GM12878 (cell line): ENCODE measurements at places on chromosomes 12 and 14.
A peak's percentile ranks its signal among the peaks of the same experiment; 100 is the strongest.

- no peak for DNase-seq
Measured at GRCh38 chr12:131399000-131399399, 311.9 kb upstream of the SFSWAP start.

DNA sequence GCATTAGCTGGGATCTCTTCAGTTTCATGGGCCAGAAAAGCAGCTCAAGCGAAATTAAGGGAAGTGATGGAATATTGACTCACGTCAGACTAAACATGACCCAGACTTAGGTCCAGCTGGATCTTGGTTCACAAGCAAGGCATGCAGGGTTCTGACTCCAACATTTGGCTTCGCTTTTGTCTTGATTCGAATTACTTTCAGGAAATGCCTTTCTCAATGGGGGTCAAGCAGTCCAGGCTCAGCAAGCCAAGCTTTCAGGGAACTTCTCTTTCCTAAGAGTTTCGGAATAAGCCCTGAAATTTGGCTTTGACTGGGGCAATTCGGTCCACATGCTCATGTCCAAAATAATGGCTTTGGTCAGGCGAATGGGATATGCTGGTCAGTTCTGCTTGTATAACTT is 678.7 kb upstream of the TMEM132C start:
- no peak for DNase-seq

- DNase-seq: no peak
Measured at GRCh38 chr12:91230841-91231240, 48.2 kb upstream of the DCN start.

- DNase-seq: peak; percentile 28
Measured at GRCh38 chr14:53217316-53217994, 64.3 kb upstream of the DDHD1 start.

DNA sequence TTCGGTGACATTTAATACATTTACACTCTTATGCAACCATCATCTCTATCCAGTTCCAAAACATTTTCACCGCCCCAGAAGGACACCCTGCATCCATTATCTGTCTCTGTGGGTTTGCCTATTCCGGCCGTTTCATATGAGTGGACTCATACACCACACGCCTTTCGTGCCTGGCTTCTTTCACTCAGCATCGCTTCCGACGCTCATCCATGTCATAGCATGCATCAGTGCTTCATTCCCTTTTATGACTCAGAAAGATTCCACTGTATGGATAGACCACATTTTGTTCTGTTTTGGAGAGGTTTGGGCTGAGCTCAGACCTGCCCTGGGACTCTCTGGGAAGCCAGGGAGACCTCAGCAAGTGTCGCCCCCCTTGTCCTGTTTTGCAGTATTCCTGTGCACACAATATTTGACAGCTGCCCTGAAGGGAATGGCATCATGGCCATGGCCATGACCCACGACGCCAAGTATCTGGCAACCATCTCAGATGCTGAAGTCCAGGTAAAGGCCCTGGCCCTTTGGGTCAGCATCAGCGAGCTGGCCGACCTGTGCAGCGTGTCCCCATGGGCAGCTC is 23.8 kb downstream of the CFAP251 start:
- no peak for DNase-seq

- DNase-seq: no peak
Measured at GRCh38 chr14:58584383-58584782, 53.4 kb upstream of the DACT1 start.

- no peak for DNase-seq
Measured at GRCh38 chr14:104555430-104556255, 23.9 kb upstream of the C14orf180 start.

DNA sequence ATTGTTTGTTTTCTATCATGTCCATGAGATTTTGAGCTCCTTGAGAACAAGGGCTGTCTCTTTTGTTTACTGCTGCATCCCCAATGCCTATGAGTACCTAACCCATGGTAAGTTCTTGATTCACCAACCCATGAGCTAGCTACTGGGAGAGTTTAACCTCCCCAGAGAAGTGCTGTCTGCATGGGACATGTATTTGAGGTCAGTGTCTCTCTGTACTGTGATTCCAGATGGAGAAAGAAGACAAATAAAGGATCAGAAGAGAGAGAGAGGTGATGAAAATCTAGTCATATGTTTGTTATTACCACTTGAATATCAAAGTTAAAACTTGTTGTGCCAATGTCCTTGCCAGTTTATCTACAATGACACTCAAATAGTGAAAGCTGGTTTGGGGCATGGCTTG is 421.8 kb downstream of the BCAT1 start:
- no peak for DNase-seq

DNA sequence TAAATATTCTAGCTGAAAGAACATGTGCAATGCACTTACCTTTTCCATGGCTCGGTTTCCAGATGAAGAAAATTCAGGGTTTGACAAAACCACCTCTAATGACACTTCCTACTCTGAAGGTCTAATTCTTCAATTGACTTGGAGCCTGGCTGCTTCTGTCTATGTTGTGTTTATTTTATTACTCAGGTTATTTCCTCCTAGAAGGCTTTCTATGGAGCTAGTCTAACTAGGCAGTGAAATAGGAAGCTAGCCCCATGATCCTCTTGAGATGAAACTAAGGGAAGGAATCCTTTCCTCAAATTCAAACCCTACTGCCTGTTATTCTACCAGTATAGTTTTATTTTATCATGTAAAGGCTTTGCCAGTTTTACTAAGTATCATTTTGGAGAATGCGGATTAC is 20.9 kb upstream of the IFNG-AS1 start:
- no peak for DNase-seq

DNA sequence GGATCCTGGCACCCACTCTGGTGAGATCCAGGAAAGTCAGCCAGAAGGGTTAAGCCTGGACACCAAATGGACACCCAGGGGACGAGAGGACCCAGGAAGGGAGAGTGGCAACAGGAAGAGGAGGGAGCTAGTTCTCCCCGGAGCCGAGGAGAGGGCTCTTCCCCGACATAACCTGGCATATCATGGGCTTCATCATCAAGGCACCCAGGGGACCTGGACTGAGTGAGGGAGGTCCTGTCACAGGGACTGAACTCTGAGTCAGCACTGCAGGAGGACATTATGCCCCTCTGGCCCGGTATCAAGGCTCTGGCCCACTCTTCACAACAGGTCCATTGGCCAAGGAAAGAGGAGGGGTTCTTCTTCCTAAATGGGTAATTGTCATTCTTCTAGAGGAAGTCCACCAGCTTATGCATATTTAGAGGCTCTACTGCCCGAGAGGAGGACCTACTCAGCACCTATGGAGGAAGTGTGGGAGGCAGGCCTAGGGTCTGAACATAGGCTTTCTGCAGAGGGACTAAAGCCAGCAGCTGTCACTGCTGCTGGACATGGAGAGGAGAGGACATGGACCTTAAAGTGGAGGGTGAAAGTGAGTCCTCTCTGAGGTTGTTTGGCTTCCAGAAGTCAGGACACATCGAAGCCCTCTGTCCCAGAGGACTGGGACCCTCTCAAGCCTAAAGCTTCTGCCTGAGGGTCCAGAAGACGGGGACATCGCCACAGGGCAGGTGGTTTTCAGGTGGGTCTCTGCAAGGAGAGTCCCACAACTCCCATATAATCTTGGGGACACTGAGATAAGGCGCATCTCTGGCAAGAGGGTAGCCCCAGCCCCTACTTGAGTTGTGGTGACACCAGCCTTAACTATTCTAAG is 18.6 kb downstream of the ISCA2 start:
- DNase-seq: no peak

DNA sequence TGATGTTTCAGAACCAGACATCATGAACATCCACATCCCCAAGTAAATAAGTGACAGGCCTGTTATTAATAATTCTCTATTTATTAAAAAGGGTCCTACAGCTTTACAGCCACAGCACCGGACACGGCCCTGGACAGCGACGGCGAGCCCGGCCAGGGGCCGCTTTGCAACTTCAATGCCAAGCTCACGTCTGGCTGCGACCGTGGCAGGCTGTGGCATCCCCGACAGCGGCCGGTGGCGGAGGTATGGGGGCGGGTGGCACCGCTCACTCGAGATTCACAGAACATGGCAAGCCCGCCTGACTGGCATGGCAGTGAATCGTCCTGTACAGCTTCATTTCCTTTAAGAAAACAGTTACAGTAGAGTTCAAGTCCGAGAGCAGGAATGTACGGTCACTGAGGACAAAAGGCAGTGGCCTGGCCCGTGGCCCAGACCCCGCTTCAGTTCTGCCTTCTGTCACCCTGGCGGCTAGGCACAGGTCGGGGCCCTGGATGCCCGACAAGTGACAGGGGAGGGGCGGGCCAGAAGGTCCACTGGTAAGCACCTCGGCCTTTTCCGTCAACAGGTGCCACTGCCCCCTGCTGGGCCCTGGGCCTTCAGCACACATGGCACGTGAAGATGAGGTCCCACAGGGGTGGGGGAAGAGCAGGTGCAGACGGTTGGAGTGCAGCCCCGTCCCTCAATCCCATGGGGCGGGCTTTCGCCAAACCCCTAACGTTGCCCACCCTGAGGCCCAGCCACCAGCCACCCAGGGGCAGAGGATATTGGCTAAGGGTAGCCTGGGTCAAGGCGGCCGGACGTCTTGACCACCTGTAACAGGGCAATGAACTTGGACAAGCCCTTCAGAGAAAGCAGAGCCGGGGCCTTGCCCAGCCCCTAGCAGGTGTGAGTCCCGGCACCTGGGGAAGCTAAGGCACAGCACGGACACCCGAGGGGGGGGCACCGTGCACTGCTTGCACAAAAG is 30.3 kb downstream of the HIP1R start:
- DNase-seq: no peak

DNA sequence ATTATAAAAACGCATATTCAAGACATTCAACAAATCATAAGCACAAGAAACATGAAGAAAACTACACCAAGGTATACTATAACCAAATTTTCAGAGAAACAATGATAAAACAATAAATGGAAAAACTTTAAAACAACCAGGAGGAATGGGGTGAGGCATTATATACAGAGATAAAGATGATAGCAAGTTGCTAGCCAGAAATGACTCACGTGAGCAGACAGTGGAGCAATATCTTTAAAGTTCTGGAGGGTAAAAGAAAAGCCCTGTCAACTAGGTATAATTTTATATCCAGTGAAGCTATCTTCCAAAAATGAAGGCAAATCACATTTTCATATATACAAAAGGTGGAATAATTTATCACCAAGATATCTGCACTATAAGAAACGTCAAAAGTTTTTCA is 97.8 kb upstream of the PCED1B start:
- DNase-seq: no peak

- DNase-seq: no peak
Measured at GRCh38 chr14:50529288-50530179, 2.8 kb downstream of the MAP4K5 start.

GRCh38 chr12:117564881-117565280 is 203.5 kb upstream of the NOS1 start:
- DNase-seq: no peak

DNA sequence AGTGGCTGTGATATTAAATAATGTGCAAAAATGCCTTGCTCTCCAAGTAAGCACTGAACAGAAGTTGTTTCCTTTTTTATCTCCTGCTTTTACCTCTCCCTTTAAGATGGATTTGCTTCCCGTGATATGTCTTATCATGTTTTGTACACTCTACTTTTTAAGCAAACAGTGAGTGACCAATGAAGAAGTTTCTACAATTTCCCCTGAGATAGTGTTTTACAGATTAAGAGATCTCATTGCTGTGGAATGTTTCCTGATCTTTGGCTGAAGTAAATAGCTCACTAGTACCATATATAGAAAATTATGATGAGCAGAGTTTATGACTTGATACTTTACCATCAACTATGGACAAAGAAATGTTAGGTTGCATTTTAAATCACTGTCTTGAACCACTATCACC is 184.8 kb upstream of the PDE3A start:
- DNase-seq: no peak

- DNase-seq: no peak
Measured at GRCh38 chr14:101233021-101233366, 328.3 kb upstream of the DIO3 start.

DNA sequence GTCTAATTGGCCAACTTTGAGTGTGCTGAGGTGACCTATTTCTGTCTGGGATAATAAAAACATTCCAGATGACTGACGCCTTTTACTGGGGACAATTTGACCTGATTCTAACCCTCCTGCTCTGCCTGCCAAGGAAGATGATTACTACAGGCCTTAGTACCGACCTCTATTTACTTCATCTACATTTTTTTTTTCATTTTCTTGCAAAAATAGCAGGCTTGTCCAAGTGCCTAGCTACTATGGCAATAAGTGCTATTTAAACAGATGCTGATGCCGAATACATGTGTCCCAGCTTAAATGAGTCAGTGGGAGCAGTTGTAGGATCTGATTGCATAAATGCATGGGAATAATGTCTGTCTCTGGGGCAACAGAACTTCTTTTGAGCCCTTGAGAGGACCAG is 254.3 kb downstream of the RGS6 start:
- no peak for DNase-seq

DNA sequence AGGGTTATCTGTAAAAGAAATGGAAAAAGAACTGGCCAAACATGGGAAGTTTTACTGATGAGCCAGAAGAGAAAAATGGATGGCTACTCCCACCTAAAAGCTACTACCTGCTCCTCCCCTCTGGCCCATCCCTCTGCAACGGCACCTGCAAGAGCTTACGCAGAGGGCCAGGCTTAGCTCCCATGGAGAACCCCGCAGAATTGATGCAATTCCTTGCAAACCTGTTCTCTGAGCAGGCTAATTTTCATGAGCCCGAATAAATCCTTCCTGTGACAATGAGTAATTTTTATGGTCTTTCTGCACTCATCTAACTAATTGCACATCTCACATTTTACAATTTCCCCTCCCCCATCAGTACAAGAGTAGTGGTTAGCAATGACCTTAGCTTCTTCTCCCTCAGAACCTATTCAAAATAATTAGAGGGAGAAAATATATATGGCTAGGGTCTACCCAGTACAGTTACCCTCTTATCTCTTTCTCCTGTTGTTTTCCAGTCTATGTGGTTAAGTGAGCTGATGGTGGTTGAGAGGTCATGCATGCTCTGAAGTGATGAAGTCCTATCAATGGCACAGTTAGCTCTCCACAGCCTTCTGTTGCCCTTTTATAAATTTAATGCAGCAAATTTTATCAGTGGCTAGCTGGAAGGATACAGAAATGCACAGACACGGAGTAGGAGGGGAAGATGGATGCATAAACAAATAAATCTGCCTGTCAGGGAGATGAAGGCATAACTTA is 67.7 kb upstream of the NTF3 start:
- no peak for DNase-seq

- DNase-seq: no peak
Measured at GRCh38 chr14:104116756-104117340, 21.5 kb upstream of the KIF26A start.

DNA sequence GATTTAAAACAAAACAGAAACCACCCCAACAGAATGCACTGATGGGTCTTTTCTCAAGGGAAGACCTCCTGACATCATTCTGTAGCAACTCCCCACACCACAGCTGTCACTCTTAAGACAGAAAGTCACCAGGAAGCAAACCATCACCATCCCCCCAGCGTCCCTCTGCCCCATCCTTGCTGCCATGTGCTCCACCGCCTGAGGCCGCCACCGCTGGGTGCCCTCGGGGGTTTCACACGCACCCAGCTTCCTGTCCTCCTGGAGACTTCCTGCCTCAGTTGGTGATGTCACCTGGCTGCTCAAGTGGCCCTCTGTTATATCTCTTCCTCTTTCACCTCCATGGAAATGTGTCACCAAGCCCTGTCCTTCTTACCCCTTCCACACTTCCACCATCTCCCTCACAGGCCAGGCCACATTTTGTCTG is 71.4 kb upstream of the GPR68 start:
- peak; percentile 88 for DNase-seq
